EL (cell line): ENCODE measurements at places on chromosomes 13 and 19.
A peak's percentile ranks its signal among the peaks of the same experiment; 100 is the strongest.

- DNase-seq, result no peak
Observed at GRCh38 chr13:66359910-66360552, 870.1 kb downstream of the PCDH9 start.

DNA sequence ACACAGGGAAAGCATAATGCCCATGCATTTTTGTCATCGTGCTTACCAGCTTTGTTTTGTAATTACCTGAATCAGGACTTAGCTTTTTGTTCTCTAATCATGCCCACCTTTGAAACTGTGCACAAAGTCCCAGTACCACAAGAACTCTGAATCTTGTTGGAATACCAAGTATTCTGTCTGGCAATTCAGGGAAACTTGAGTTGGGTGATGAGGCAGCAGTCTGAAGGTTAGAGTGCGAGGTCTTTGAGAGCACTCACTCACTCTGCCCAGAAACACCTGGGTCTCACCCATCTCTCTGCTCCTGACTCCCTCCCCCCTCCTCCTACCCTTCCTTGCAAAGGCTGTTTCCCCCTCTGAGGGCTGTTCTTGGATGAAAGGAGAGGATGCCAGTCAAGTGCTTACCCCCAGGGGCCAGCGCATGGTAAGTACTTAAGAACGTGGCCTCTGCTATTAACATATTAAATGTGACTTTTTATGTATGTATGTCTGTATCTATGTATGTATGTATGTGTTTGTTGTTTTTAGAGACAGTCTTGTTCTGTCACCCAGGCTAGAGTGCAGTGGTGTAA is 22.4 kb downstream of the SIPA1L3 start:
- DNase-seq, result no peak

- DNase-seq, result no peak
Observed at GRCh38 chr13:24203811-24204210, 43.3 kb downstream of the SPATA13 start.

DNA sequence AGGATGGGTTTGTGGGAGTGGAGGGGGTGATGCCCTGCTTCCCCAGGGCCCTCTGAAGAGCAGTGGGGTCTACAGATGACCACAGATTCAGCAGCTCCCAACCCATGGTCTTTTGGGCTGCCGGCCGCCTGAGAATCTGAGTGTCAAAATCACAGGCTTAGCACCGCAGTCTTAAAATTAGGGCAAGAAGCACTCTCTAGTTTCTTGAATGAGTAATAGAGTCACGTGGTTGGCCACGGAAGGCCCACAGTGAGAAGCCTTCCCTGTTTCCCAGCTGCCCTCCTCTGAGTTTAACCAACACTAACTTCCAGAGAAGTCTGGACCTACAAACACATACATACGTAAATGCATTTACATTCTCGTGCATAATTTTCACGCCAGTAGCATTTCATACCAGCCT is 5.2 kb downstream of the PRMT1 start:
- no peak for DNase-seq

DNA sequence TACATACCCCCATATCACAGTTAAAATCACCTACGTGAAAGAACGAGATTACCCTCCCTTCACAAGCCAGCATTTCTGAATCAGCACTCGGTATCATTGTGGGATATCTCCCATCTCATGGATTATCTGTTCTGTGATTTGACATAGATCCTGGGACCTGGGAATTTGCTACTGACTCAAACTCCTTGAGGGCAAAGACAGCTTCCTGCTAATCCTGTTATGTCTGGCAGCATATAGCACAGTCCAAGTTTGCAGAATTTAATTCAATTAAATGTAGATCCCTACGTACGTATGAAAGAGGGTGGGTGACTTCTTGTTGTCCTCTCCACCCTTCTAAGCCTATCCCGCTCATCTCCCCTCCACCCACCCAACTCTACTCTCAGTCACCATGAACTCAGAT is 476.5 kb downstream of the KLF5 start:
- DNase-seq, result no peak

DNA sequence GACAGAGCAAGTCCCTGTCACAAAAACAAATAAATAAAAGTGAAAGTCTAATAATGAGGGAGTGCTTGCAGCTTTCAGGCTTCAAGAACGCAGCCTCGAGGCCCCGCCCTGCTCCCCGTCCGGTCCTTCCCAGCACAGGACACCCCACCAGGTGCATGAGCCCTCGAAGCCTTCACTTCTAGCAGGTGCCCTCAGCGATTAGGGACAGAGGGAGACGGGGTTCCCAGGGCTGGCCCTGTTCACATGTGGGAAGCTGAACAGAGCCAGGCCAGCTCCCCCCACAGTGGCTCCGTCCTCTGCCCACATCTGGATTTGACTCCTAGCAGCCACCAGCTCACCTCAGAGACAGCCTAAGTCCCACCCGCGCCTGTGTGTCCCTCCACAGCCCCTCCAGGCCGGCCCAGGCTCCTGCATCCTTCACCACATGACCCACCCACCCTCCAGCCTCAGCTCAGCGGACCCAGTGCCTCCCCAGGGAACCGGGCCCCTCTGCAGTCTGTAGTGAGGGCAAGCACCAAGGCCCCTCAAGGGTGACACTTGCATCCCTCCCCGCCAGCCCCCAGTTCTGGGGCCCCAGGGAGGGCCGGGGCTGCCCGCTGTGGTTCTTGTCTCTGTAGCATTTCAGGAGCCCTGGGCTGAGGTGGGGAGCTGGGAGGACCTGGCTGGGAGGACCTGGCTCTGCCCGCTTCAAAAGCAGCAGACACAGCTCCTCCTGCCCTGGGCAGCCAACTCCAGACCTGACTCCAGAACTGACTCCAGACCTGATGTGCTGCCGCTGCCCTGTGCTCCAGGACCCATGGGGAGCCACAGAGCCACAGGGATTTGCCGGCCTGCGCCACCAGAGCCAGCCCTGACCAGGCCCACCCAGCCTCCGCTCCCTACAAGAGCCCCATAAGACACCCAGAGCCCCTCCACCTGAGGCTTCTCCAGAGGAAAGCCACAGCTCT is 27.2 kb downstream of the GPX4 start:
- DNase-seq, result peak; percentile 35

- no peak for DNase-seq
Observed at GRCh38 chr13:79723519-79724024, 242.6 kb downstream of the NDFIP2 start.

DNA sequence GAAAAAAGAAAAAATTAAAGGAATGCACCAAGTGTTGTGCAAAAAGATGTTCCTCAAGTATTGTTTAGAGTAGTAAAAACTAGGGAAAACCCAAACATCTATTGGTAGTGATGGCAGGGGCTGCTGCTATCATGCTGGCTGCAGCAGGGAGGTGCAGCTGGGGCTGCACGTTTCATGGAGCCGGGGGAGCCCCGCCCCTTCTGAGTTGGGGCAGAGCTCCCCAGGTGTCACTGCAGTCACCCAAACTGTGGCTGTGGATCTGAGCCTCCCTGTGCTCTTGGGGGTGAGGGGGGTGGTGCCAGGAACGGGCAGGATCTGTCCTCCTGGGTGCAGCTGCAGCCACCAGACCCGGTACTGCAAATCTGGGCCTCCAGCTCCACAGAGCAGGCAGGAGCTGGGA is 11.5 kb upstream of the UBE2S start:
- DNase-seq, result no peak

GRCh38 chr19:35419046-35419445 is 29.0 kb upstream of the FFAR2 start:
- no peak for DNase-seq

DNA sequence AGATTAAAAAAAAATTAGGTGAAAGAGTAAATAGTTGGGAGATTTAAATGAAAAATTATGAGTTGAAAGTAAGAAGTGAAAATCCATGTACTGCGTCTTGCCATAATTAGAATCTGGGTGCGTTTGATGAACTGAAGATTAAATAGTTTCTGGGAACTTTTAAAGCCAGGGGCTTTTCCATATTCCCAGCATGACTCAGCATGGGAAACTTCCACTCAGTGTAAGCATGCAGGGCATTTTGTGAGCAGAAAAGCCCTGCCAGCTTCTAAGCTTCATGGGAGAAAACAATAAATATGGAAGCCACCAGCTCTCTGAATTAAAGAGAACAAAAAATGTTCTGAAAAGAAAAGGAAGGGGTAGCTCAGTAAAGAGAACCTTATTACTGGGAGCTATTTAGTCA is 62.0 kb upstream of the EDNRB start:
- peak; percentile 62 for DNase-seq

DNA sequence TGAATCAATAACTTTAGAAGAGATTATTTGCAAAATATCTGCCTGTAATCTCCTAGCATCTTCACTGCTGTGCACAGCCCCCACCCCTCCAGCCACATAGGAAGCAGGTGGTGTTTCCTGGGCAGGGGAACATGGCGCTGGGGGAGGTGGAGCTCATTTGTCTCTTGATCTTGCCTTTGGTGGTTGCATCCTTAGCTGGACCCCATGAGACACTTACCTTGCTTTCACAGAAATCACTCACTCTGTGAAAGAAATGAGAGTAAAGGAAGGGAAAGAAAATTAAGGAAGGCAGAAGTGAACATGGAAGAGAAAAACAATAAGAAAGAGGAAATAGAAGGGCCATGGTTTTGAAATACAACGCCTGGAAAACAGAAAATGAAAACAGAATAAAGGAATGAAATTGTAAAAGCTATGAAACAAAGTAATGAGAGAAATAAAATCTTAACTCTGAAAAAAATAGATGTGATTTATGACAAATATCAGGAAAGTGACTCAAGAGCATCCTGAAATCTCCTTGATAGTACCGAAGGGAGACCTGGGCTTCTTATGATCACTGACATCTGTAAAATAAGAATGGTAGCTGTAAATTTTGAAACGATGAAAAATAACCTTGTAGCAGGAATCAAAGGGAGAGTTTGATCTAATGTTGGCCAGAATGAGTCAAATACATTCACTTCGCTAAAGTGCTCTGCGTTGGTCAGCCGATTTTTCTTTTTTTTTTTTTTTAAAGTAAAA is 17.2 kb upstream of the RNASEH2B start:
- no peak for DNase-seq

DNA sequence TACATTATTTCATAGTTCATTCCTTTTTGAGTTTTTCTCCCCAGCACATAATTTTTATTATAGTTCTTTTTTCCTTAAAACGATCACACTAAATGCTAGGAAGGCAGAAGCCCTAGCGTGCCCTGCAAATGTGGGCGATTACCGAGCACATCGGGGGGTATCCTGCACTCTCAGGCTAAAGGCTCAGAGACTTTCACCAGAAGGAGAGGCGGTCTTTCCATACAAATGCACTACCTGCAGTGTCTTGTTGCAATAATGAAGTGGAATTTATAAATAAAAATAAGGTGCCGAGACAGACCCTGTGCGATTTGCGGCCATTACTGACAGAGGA is 29.3 kb upstream of the SPACA7 start:
- DNase-seq, result no peak

- no peak for DNase-seq
Observed at GRCh38 chr13:112685896-112686295, 3.9 kb upstream of the ATP11A start.

- no peak for DNase-seq
Observed at GRCh38 chr19:4175669-4175931, 6.8 kb downstream of the SIRT6 start.

GRCh38 chr19:7477758-7478157 is 11.1 kb downstream of the PEX11G start:
- no peak for DNase-seq

DNA sequence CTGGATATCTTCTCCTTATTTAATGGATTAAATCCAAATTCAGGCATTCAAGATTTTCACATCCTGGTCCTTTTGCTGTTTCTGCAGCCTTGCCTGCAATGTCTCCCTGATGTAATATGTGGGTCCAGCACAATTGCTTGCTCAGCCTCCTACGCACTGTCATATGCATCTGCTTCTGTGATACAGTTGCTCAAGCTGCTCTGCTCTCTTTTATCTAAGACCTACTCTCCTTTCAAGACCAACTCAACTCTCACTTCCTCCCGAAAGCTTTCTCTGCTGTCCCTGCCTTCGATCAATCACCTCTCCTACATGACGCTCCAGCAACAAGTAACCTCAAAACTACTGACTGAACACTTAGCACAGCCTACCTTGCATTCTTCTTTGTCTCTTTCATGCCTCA is 138.2 kb downstream of the DCLK1 start:
- DNase-seq, result no peak

DNA sequence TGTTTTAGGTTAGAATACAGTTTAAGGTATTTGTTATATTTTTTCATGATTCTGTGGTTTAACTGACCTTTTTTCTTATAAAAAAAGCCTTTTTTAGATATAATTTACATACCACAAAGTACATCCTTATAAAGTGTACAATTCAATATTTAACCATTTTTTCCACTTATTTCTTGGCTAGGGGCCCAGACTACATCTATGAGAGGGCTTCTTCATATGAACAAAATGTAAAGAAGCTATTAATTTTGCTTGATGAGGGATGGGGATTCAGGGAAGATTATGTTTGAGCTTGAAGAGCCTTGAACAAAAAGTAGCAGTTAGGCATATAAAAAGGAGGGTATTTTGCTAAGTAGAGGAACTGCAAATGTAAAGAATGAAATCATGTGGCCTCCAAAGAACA is 2.2 kb downstream of the CCDC122 start:
- no peak for DNase-seq
